Activated T-helper 1 cell treated with anti-CD3 and anti-CD28 coated beads, Interleukin-2, amount 50 U/mL, for 16 hours (primary cell): ENCODE measurements at places on chromosomes 1 and 21.

GRCh38 chr1:229209386-229209785 is 61.5 kb upstream of the RAB4A start:
- no peak for DNase-seq

DNA sequence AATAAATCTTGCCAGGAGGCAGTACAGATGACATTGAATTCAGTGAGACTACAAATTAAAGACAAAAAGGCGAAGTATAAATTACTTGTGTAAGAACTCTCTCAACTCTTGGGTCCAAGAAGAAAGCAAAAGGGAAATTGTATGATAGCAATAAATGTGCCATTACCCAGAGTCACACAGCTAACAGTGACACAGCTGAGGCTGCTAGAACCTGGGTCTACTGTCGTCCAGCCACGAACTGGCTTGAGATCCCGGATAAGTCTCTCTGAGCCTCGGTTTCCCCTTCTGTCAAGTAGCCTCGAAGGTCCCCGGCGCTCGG is 362 bp upstream of the ROR1 start:
- DNase-seq: no peak

GRCh38 chr21:35697321-35697808 is 363.0 kb downstream of the SETD4 start:
- no peak for DNase-seq

DNA sequence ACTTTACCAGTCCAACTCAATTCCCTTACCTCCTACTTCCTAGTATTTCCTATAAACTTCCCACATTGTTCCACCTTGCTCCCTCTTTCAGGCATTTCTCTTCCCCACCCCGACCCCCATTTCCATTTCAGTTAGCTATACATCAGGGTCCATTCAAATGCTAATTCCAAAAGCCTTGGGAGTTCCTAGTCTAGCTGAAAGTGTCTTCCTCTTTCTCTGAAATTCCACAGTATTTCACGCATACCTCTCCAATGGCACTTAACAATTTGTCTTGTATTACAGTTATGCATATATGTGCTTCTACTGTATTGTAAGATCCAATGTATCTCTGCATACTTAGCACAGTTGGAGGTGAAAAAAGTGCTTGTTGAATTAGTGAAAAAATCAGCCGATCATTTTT is 94.9 kb downstream of the ZNF644 start:
- DNase-seq: no peak

DNA sequence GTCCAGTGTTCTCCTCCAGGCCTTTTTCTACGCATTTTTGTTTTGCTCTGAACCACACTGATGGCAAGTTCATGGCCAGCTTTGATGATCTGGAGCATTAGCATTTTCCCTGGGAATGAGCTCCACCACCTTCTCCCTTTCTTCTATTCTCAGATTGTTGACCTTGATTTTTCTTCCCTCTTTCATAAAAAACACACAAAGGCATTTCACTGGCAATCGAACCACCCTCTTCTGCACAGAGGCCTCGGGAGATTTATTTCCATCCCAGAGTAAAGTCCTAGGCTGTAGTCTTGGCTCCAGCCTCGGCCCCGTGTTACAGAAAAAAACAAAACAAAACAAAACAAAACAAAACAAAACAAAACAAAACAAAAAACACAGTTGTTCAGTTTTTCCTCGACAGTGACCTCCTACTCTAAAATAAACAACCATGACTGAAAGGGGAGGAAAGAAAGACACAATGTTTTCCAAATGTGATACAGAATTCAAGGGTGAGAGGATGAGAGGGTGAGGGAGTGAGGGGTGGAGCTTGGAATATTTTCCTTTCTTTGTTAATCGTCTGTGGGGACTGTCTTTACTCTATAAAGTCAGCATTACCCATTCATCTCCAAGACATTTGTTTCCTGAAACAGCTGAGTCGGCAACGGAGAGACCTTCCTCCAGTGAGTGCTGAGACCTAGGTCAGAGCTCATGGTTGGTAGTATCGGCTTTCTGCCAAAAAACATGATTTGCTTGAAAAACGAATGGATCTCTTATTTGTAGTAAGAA is 29.8 kb upstream of the RNF186 start:
- no peak for DNase-seq

GRCh38 chr21:38853421-38853919 is 47.7 kb downstream of the ETS2 start:
- no peak for DNase-seq
